NCI-H2081 (cell line): ENCODE measurements at places on chromosomes 5 and 9.

GRCh38 chr5:109922381-109922995 lies 232.8 kb downstream of the MAN2A1 start:
- no peak for DNase-seq

- DNase-seq = no peak
These were observed 157.2 kb upstream of the PHYKPL start for GRCh38 chr5:178389796-178390195.

GRCh38 chr5:151036556-151036955 lies 16.2 kb downstream of the GPX3 start:
- peak; percentile 36 for DNase-seq

- peak; percentile 59 for DNase-seq
These were observed 1.8 kb downstream of the SURF6 start for GRCh38 chr9:133334161-133334560.

DNA sequence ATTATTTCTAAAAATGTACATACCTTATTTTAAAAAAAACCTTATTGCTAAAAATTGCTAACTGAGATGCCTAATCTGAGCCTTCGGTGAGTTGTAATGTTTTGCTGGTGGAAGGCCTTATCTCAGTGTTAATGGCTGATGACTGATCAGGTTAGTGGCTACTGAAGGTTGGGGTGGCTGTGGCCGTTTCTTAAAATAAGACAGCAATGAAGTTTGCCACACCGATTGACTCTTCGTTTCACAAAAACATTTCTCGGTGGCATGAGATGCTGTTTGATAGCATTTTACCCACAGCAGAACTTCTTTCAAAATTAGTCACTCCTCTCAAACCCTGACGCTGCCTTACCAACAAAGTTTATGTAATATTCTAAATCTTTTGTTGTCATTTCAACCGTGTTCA lies 14.7 kb downstream of the CENPK start:
- no peak for DNase-seq

- DNase-seq = no peak
These were observed 119.2 kb upstream of the ABCA1 start for GRCh38 chr9:105046907-105047741.

DNA sequence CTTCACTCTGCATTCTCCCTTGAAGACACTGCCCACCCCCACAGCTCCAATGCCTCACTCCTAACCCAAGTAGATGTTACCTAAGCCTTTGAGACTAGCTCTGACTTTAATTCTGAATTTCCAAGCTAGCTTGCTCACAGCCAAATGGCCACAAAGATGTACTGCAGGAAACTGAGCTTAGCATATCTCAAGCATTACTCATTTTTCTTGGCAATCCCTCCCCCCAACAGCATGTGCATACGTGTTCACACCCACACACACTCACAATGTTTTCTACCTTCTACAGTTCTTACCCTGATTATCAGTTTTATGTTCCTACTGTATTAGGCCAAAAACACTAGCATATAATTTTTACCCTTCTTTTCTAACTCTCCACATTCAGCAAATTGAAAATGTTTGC lies 13.7 kb upstream of the GRIA1 start:
- DNase-seq = no peak

GRCh38 chr5:115295777-115296123 lies 704 bp downstream of the CCDC112 start:
- peak; percentile 16 for DNase-seq

DNA sequence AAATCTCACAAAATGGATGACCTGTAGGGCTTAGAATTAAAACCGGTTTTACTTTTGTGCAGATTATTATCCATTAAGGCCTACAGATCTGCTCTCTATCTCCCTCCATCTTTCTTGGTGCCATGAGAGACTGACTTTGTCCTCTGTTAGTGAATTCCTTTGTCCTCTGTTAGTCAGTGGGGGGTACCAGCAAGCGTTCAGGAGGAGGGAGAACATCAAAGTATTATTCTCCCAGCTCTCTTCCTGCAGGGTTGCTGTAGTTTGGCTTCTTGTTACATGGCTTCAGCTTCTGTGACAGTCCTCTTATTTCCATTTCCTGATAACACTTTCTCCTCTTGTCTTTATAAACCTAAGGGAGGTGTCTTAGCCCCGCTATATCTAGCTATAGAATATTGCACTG lies 850.5 kb upstream of the SEMA6A start:
- DNase-seq = no peak

DNA sequence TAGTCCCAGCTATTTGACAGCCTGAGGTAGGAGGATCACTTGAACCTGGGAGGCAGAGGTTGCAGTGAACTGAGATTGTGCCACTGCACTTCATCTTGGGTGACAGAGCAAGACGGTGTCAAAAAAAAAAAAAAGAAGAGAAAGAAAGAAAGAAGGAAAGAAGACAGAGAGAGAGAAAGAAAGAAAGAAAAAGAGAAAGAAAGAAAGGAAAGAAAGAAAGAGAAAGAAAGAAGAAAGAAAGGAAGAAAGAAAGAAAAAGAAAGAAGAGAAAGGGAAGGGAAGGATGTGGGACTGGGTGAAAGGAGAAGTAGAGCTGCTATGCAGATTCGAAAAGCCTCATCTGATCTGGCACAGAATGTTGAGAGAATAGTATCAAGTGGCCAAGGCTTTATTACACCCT lies 23.7 kb upstream of the SCAMP1 start:
- no peak for DNase-seq

- DNase-seq = no peak
These were observed 2.7 kb downstream of the GZMA start for GRCh38 chr5:55104946-55105701.

DNA sequence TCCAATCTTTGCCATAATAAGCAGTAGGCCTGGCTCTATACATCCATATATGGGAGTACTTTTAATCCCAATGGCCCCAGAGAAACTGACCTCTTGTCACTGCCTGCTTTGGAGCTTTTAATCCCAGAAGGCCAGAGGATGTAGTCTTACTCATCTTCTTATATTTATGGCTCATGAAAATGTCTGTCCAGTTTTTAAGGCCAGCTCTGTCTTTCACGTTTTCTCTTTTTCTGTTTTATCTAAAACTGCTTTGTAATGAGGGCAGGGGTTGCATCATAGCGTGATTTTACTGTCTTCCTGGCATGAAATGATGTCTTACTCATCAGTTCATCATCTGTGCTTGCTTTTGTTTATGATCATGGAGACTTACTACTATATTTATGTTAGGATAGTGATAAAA lies 1094.9 kb downstream of the MAT2B start:
- no peak for DNase-seq

DNA sequence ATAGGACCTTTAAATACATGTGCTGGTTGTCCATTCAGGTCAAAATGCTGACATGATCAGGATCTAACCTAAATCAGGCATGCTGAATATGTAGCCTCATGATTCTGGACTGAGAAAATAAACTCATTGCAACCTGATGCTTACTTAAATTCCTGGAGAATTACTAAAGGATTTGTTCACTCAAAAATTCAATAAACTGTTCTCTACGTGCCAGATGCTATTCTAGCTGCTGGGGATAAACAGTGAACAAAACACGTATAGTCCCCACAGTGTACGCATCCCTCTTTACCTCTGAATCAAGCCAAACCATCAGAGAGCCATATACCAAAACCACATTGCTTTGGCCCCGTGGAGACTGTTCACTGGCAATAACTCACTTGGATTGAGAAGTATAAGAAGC lies 6.1 kb downstream of the SCAI start:
- no peak for DNase-seq

- DNase-seq = no peak
These were observed 41.6 kb upstream of the MYOT start for GRCh38 chr5:137826067-137826466.

DNA sequence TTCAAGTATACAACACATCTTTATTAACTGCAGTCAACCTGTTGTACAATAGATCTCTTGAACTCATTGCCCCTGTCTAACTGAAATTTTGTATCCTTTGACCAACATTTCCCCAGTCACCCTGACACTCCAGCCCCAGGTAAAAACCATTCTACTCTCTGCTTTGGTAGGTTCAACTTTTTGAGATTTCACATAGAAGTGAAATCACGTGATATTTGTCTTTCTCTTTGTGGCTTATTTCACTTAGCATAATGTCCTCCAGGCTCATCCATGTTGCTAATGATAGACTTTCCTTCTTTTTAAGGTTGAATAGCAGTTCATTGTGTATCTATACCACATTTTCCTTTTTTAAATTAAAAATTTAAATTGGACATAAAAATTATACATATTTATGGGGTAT lies 126.5 kb upstream of the MAN2A1 start:
- no peak for DNase-seq

DNA sequence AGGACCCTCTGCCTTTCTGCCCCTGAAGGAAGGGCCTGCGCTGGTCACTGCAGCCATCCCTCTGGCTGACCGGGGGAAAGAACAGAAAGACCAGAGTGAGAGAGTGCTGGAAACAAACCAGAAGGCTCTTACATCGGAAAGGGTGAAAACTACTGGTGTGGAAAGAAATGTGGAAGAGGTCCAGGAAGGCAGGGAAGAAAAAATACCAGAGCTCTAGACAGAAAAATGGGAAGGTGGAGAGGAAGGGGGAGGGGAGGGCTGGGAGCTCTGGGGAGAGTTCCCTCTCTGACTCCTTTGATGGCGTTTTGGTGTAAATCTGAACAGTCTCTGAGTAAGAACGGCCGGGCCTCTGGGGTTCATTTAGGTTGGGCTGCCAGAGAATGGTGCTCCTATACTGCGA lies 47.7 kb downstream of the COL23A1 start:
- DNase-seq = no peak

GRCh38 chr9:121976751-121977150 lies 116.4 kb downstream of the TTLL11 start:
- no peak for DNase-seq

DNA sequence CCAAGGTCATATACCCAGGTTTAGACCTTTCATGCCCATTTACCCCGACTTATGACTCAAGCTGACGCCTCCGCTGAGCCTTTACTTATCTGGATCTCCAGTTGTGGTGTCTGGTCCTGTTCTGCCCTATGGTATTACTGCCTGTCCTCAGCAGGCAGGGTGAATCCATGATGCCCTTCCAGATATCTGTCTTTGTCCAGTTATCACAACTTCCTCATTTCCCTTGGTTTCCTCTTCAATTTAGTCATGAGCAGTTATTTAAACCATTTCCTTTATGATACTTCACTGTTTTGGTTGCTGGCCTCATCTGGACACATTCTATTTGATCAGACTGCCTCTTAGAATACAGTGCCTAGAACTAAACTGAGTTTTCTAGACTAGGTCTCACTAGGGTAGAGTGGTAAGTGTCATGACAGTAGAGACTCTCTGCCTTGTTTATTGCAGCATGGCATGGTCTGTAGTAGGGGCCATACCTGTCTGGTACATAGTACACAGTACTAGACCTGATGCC lies 93.3 kb downstream of the MELK start:
- no peak for DNase-seq

GRCh38 chr5:131986161-131986912 lies 25.1 kb downstream of the ACSL6 start:
- no peak for DNase-seq

- no peak for DNase-seq
These were observed 69.8 kb downstream of the ASTN2 start for GRCh38 chr9:117344892-117345660.

GRCh38 chr5:555058-555623 lies 30.9 kb upstream of the SLC9A3 start:
- DNase-seq = no peak

DNA sequence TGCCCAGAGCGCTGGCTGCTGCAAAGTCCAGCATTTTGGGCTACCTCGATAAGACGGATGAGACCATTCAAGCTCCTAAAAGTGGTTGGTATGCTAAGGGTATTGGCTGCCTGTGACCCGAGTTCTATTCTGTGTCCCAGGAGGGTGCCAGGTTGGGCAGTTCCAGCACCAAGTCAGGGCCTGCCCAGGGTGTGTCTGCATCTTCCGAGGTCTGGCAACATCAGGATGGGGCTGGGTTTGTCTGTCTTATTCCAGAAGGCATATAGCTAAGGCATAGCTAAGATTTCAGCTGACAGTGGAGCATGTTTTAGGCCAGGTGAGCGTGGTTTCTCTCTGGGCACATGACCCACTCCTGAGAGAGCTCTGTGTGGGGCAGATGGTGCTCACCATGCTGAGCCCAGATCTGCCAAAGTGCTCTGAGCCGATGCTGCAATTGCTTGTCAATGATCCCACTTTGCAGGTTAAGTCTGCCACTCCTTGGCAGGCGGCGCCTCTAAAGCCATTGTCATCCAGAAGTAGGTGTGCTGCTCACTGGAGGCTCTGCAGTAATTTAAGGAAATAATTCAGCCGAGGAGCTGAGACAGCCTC lies 7.8 kb downstream of the SLC9A3 start:
- no peak for DNase-seq

DNA sequence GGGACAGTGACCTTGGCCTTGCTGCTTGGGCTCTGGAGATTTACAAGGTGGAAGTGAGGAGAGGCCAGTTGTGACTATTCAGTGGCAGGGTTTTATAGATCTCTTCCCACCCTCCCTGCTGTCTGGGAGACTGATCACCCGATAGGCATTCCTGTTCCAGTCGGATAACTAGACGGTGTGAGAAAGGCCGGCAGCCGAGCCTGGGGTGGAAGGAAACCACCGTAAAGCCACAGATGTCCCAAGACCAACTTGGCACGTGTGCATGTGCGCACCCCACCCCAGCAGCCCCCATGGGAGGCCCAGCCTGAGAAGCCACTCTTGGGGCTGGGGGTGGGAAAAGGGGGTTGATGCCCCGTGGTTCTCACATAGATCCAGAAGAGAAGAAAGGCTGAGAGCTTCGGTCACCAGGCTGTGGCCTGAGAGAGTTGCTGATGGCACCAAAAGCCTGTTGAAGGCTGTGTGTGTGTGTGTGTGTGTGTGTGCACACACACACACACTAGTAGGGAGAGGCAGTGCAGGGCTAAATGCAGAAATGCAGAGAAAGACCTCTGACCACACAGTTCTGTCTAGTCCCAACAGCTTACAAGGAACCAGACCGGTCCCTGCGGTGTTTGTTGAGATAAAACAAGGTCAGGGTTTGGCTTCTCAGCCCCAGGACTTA lies 225.8 kb downstream of the FANCC start:
- no peak for DNase-seq

GRCh38 chr5:171757853-171758535 lies 27.6 kb upstream of the SMIM23 start:
- no peak for DNase-seq

DNA sequence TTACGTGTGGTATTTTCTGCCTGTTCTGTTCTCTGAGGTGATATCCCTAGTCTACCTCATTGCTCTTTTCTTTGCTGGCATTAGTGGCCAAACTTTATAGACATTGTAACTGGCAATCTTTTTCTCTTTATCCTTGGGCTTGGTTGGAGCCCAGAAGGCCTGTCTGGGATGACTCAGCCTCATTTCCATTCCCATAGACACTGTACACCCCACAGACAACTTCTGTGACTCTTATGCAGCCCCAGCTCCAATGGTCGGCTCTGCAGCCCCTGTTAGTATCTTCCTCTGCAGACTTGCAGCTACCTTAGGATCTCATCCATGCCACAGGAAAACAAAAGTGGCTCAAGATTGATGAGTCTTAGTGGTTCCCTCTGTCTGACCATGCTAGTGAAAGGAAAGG lies 79.8 kb downstream of the CFAP95 start:
- DNase-seq = no peak

DNA sequence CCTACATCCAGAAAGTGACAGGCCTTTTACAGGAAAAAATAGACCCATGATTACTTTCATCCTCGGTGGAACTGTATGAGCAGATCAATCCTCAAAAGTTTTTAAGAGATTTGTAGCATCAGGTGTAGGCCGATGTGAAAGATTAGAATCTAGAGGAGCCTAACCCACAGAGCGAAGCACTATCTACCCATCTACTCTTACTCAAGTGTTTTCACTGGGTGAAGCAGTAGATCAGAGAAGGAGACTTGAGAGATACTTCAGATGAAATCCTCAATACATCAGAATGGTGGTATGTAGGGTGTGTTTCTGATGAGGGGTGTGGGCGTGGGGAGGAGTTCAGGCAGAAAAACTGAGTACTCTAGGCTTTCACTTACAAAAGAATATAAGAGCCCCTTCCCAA lies 192.8 kb downstream of the FER start:
- no peak for DNase-seq

- no peak for DNase-seq
These were observed 632.5 kb downstream of the ISL1 start for GRCh38 chr5:52015760-52016159.
